ENCODE measurements at places on chromosomes 5 and 9.

- no peak for DNase-seq
Observed at GRCh38 chr5:58544195-58544594, 38.7 kb upstream of the RAB3C start.

DNA sequence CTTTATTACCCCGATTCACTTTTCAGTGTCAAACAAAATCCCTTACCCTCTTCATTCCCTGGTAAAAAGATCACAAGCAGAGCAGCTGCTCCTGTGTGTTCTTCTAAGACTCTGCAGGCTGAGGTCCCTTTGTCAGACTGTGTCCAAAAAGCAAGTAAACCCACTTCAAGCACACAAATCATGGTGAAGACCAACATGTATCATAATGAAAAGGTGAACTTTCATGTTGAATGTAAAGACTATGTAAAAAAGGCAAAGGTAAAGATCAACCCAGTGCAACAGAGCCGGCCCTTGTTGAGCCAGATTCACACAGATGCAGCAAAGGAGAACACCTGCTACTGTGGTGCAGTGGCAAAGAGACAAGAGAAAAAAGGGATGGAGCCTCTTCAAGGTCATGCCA is 34.5 kb downstream of the CREBRF start:
- DNase-seq: no peak

DNA sequence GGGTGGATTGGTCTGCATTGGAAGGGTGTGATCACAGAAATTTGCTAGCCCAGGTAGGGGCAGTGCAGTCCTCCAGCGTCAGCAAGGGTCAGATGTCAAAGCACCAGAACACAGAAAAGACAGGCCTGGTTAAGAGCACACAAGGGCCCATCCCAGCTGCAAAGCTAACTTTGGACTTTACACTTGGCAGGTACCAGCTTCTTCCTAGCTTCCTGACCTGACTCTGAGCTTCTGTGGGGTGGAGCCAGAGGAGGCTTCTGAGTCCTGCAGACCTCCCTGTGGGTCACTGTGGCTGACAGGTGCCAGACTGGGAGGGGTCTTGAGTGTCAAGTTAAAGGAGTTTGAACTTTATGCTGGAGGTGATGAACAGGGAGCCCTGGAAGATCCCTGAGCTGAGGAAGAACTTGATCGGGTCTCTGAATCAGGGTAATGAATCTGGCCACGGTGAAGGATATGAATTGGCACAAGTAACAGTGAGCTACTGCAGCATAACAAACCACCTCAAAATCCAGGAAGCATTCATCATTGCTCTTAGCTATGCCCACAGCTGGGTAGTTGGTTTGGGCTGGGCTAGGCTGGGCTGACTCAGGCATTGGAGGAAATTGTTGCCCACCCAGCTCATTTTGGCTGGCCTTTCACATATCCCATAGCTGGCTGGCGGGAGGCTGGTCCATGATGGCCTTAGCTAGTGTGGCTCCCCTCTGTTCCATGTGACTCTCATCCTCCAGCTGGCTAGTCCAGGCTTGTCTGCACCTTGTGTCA is 63.4 kb downstream of the BARX1 start:
- no peak for DNase-seq

DNA sequence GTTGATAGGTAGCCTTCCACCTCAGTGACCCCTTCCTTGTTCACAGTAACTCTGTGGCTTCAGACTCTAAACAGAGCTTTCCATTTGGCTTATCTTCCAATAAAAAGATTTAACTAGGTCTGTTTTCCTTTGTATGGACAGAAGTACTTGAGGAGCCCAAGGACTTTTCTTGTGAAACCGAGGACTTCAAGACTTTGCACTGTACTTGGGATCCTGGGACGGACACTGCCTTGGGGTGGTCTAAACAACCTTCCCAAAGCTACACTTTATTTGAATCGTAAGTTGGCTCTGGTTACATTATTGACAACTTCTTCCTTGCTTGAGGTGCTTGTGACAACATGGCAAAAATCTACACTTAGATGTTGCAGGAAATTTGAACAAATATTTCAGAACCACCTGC is 39.4 kb downstream of the OSMR start:
- DNase-seq: no peak

DNA sequence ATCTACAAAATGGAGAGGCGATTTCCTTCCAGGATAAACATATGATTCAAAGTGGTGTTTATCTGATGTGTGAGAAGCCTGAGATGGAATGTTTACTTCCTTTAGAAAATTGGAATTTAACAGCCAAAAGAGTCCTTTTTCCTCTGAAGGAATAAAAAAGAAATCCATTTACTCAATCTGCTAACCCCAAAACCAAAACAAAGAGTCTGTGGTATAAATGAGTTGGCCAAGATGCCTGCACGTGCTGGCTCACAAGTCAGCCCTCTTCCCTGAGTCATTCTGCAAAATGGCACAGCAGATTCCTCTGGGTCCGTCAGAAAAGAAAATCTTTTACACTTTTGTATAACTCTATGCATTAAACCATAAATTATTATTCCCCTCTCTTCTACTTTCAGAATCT is 60.8 kb downstream of the EBF1 start:
- DNase-seq: no peak

- no peak for DNase-seq
Observed at GRCh38 chr9:74570879-74571512, 73.9 kb downstream of the RORB start.

GRCh38 chr5:104890767-104891166 is 1328.2 kb upstream of the NUDT12 start:
- DNase-seq: no peak

GRCh38 chr9:129259375-129259774 is 81.3 kb upstream of the IER5L start:
- DNase-seq: no peak

GRCh38 chr5:89572696-89573095 is 689.7 kb upstream of the MEF2C start:
- no peak for DNase-seq

GRCh38 chr5:90344689-90345088 is 64.9 kb downstream of the CETN3 start:
- DNase-seq: no peak

- DNase-seq: no peak
Observed at GRCh38 chr9:135376511-135377265, 102.9 kb upstream of the PPP1R26 start.

GRCh38 chr9:21294904-21295538 is 10.1 kb downstream of the IFNA5 start:
- no peak for DNase-seq

GRCh38 chr5:100788417-100788816 is 114.7 kb downstream of the ST8SIA4 start:
- no peak for DNase-seq

GRCh38 chr5:67031692-67032091 is 164.9 kb downstream of the CD180 start:
- DNase-seq: no peak

DNA sequence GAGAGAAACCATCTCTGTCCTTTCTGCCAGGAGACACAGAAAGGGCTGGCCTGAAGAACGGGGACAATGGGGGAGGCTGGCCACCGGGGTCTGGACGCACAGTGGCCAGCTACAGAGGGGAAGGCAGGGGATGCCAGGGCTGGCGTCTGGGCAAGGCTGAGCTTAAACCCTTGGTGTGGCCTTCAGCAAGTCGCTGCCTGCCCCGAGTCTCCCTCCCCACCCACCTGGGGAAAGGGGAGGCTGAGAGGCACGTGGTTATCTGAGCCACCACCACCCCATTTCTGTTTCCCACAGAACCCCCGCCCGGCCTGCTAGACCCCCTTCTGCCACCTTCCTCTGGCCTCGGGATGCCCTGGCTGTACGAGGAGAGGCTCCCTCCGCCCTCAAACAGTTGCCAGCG is 115.3 kb downstream of the VAV2 start:
- no peak for DNase-seq

DNA sequence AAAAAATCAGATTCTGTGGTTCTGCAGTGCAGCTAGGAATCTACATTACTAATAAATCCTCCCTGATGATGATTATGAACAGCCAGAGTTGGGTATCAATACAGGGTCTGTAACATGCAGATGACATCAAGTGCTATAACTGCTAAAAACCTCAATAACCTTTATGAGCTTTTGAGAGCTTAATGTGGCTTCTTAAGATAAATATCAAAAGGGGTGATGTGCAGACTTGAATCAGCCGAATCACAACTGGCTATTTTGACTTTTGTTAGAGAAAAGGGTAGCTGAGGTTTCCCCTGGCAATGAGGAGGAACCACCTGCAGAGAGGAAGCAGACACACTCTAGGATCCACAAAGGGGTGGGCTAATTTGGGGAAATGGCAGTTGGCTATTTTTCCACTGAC is 30.2 kb downstream of the CAPSL start:
- DNase-seq: no peak

DNA sequence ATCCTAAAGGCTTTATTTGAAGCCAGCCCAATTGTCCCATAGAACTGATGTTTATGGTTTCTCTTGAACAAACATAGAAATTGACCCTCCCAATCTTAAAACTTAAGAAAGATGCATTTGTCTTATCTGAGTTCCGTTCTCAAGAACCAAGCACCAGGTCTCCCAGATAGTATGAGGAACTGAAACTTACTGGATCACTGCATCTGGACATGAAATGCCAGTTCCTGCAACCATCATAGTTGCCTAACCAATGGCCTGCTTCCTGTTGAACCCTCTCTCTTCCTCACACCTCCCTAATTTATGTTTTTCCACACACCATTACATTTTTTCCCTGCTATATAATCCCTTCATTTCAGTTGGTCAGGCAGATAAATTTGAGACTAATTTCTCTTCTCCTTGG is 478.9 kb downstream of the HTR1A start:
- DNase-seq: no peak

GRCh38 chr5:173972607-173972924 is 16.4 kb upstream of the C5orf47 start:
- no peak for DNase-seq

DNA sequence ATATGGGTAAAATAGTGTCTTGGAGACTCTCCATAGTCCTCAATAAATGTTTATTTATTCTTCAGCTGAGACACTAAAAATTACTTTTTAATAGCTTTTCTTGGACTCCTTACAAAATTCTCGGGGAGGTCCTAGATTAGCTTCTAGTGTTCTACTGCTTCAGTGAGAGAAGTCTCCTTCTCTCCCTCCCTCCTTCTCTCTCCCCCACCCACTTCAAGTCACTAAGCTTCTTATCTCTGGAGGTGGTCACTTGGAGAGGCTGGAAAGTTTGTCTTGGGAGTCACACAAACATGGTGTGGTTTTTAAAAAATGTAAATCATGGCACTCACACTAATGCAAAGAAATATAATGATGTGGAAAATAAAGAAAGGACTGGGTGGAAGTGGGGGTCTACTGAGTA is 64.1 kb downstream of the SEMA6A start:
- DNase-seq: no peak

DNA sequence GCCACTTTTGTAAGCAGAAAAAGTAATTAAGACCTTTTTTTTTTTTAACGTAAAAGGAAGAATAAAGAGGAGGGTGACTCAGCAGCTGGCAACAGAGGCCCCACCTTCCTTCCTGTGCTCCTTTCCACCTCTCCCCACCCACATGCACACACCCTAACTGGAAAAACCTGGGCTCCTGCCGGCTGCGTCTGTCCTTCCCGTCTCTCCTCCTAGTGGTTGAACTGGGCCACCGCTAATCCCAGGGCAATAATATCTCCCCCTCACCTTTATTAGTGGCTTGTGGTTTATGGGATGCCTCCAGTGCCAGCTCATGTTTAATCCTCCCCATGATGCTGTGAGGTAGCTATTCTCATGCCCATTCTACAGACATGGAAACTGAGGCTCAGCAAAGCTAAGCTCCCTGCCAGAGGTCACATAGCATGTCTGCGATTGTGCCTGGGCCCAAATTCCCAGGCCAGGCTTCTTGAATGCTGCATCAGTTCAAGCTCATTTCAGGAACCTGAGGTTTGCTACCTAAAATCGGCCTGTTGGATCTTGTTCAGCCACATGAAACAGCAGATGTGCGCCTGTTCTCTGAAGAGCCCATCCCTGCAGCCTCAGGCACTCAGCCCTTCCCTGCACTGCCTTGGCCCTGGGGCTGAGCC is 60.9 kb upstream of the IL17B start:
- DNase-seq: no peak

DNA sequence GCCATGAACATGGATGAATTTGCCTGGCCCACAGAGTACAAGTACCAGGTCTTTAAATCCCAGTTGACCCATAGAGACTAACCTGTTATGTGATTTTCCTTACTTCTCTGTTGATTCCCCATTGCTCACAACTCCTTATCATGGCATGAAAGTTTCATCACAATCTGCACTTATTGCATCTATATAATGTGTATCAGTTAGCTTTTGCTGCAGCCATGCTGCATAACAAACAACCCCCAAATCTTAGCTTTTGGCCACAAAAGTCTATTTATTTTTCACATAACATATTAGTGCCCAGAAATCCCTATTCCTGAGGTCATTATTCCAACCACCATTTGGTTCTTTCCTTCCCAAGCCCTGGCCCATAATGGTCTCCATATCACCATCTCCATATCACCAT is 3.7 kb downstream of the GGTA1 start:
- no peak for DNase-seq

GRCh38 chr5:15687401-15687800 is 187.4 kb downstream of the FBXL7 start:
- no peak for DNase-seq

DNA sequence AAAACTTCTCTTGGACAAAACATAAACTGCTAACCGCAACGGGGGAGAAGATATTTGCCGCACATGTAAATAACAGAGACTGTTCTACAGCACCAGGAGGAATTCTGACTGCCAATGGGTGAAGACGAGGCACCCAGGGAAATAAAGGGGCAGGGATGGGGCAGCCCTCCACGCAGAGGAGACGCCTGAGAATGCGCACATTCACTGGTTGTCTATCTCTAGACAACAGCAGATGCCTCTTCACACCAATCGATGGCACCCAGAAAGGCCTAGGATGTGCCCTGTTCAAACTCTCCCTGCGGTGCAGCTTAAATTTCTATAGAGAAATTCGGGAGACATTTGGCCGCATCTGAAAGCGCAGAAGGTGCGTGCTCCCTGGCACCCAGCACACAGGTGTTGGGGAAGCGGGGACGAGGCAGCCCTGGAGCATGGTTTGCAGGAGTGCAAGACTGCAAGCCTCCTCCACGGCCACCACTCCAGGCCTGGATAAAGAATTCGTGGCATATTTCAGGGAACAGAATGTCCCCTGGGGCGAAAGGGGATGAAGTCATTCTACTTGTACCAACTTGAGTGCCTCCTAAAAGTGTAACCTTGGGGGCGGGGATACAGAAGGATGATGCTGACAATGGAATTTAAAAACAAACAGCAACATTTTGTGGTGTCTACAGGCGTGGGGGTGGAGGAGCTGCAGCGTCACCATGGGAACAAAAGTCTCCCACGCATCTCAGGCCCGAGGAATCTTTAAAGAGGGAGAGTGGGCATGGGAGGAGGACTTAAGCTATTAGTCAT is 6.3 kb upstream of the IRX2 start:
- no peak for DNase-seq

- no peak for DNase-seq
Observed at GRCh38 chr5:320524-321229, 837 bp upstream of the AHRR start.

GRCh38 chr9:34993502-34994259 is 4.1 kb downstream of the DNAJB5 start:
- no peak for DNase-seq

GRCh38 chr9:88443480-88444113 is 55.4 kb downstream of the SPIN1 start:
- DNase-seq: no peak

GRCh38 chr9:121529237-121529987 is 29.8 kb upstream of the GGTA1 start:
- no peak for DNase-seq
